Stimulated activated CD8-positive, alpha-beta memory T cell treated with anti-CD3 and anti-CD28 coated beads, Interleukin-15, amount 100 ng/mL, for 48 hours (primary cell): ENCODE measurements at places on chromosomes 7 and 10.

GRCh38 chr10:9357471-9357870 lies 1303.0 kb downstream of the GATA3 start:
- DNase-seq, result no peak

DNA sequence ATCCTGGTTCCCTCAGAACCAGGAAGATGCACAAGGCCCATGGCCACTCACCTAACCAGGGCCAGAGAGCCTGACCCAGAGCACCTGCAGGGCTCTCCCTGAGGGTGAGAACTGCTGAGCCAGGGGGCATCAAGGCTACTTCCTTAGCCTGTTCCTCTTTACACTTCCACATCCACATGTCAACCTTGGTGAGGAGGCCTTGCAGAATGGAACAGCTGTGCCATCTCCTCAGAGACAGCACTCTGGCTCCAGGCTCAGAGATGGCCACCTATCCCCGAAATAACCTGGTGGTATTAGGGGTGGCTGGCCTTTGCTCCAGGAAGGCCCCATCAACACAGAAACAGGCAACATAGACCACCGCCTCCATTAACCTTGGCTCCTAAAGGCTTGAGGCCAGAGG lies 473.0 kb downstream of the RPS24 start:
- DNase-seq, result no peak

DNA sequence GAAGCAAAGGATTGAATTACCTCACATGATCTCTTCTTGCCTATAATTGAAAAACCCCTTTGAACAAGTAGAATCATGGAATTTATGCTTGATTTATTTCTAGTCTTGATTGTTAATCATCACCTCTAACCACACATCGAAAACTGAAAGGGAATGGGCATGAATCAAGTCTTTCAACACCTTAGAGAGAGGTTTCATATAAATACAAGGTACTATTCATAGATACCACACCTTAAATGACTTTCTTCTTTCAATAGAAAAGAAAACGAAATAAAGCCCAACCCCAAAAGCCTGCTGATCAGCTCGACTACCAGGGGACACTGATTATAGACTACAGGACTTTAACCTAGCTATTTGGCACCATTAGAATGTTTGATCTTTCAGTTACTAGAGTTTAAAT lies 128.6 kb upstream of the PTPRZ1 start:
- no peak for DNase-seq

DNA sequence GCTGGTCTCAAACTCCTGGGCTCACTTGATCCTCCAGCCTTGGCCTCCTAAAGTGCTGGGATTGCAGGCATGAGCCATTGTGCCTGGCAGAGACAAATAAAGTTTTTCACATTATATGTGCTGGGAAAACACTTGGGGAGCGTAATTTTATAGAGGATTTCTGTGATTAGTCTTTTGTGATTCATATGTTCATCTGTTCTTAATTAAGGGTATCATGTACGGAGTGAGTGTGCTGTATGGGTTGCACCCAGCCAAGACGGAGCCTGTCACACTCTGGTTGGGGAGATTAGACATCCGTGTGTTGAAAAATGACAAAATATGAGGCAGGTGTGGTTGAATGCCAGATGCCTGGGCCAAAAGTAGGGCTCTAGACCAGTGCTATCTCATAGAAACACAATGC lies 10.3 kb downstream of the ADRB1 start:
- no peak for DNase-seq

GRCh38 chr10:77293773-77294172 lies 343.8 kb downstream of the KCNMA1 start:
- no peak for DNase-seq

- DNase-seq, result no peak
Measured at GRCh38 chr7:132738254-132738653, 162.0 kb upstream of the PLXNA4 start.

DNA sequence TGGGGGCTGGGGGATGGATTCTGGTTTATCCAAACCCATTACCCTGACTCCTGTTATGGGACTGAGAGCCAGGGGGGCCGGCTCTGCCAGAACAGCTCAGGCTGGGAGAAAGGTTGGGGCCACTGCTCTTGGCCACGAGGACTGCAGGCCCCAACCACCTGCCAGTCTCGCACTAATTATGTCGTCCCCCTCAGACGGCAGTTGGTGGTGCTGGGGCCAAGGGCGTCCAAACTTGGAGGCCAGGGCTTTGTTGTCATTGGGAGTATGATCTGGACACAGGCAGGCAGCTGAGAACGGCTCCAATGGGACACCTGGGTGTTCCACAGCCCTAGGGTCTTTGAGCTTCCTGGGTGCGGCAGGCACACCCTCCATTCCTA lies 34.7 kb downstream of the DRGX start:
- no peak for DNase-seq

DNA sequence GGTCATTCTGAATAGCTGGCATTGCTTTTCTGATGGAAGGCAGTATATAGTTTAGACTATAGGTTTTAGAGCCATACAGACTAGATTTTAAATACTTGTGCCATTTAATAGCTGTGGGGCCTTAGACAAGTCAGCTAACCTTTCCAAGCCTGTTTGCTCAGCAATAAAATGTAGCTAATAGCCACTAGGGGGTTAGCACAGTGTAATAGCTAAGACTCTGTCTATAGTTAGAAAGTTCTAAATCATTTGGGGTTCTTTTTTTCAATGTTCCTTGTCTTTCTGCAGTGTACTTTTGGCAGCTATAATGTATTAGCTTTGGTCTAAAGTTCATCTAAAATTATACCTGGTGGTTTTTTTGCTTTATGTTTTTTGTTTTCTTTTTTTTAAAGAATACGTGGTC lies 7.5 kb upstream of the KIFBP start:
- no peak for DNase-seq

DNA sequence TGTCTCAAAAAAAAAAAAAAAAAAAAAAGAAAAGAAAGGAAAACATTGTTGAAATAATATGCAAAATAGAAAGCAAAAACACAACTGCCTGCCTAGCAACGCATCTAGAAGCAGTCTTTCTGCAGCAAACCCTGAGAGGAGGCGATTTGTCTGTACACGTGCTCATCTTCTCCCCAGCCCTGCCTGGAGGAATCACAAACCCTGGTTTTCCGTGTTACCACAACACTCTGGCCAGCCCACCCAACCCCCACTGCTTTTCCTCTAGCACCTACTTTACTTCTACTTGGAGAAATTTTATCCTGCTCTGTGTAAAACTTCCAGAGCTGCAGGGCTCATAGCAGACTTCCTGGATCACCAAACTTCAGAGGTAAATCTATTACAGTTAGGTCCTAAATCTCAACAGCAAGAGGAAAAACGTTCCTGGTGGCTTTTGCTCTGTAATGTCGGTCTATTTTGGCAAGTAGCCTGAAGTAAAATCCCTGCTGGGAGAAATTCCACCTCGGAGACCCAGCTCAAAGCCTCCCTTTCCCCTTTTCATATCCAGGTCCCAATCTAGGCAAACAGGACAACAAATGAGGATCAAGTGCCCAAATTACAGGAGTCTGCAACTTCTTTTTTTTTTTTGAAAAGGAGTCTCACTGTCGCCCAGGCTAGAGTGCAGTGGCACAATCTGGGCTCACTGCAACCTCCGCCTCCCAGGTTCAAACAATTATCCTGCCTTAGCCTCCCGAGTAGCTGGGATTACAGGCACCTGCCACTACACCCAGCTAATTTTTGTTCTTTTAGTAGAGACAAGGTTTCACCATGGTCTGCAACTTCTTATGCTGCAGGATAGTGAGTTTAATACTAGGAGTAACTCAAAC lies 91.6 kb downstream of the DNMBP start:
- DNase-seq, result no peak

- DNase-seq, result no peak
Measured at GRCh38 chr7:16130111-16131110, 290.9 kb downstream of the CRPPA start.

- no peak for DNase-seq
Measured at GRCh38 chr10:110656612-110657011, 12.5 kb downstream of the RBM20 start.

DNA sequence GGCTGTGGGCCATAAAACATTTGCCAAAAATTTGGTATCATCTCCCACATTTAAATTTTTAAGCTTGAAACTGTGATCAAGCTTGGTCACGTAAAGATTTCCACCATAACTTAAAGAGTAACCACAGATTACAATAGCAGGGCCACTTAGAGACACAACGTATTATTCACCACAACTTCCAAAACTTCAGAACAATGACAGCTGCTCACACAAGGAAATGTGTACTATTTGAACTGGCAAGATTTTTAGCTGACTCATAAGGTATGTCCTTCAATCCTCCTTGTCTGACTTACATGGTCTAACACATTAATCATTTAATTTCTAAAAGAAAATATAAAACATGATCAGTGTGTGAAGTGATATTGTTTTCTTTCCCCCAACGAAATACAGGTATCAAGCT lies 234.5 kb downstream of the PARD3 start:
- no peak for DNase-seq

DNA sequence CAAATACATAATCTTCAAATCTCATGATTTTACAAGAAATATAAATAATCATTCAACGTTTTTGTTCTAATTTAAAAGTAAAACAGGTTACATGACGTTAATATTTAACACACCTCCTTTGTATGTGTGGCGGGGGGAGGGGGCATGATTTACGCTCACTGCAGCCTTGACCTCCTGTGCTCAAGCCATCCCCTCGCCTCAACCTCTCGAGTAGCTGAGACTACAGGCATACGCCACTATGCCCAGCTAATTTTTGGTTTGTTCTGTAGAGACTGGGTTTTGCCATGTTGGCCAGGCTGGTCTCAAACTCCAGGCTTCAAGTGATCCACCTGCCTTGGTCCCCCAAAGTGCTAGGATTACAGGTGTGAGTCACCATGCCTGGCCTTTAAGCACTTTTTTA lies 7.2 kb upstream of the CACNA2D1 start:
- DNase-seq, result no peak

DNA sequence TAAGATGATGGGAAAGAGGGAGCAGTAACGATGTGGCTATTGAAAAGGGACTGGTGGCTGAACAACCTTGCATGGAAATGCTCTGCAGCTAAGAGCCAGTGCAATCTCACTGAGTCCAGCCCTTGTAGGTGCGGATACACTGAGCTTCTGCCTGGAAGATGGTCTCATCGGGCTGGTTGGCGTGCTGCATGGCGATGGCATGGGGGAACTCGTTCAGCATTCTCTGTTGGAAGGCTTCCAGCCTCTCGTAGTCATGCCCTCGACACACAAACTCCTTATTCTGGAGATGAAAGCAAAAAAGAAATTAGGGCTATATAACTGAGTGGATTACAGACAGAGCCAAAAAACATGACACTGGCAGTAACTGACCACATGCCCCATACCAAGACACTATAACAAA lies 197.8 kb upstream of the IMMP2L start:
- DNase-seq, result no peak

DNA sequence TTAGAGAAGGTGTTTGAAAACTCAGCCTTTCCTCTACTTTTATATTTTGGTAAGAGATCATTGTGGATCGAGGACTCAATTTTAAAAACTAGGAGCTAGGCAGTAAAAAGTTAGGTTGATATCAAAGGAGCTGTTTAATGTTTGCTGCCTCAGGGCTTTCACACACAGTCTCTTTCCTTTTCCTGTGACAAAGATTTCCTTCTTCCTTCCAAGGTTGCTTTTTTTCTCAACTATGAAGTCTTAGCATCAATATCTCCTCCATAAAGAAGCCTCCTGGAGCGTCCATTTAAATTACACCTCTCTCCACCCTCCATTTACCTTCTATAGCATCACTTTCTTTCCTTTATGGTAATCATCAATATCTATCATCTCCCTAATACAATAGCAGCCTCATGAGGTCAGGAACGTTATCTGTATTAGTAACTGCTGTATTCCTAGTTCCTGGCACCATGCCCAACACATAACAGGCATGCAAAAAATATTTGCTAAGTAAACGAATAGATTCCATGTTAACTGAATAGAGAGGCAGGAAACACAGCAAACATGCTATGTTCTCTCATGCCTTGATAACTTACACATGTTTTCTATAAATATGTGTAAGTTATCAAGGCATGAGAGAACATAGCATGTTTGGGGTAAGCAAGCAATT lies 48.5 kb downstream of the GNAT3 start:
- DNase-seq, result no peak

DNA sequence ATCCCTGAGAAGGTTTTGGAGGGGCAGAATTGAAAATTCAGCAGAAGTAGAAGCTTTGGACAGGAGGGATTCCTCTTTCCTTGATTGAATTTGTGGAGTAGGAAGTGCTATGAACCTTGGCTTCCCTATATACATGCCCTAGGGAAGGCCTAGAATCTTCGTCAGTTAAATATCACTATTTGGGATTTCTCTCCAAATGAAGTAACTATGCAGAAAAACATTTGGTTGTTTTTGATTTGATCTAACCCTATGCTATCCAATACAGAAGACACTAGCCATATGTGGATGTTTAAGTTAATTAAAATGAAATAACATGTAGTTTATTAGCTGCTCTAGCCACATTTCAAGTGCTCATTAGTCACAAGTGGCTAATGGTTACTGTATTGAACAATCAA lies 15.7 kb downstream of the ANLN start:
- DNase-seq, result no peak

DNA sequence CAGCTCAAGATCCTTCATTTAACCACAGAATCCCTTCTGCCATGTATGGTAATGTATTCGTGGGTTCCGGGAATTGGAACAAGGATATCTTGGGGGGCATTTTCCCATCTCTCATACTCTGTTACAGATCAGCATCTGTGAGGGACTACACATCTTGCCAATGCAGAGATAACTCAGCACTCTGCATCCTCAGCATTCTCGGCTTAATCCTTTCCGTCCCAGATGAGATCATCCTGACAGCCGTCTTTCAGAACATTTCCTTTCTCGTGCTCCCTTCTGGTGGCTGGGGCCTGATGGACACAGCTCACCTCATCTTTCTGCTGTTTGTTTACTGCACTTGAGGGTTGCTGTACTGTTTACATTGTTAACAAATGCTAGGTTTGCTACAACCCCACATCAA lies 25.3 kb downstream of the FKBP6 start:
- no peak for DNase-seq

- no peak for DNase-seq
Measured at GRCh38 chr7:133649593-133649992, 396.7 kb downstream of the EXOC4 start.

DNA sequence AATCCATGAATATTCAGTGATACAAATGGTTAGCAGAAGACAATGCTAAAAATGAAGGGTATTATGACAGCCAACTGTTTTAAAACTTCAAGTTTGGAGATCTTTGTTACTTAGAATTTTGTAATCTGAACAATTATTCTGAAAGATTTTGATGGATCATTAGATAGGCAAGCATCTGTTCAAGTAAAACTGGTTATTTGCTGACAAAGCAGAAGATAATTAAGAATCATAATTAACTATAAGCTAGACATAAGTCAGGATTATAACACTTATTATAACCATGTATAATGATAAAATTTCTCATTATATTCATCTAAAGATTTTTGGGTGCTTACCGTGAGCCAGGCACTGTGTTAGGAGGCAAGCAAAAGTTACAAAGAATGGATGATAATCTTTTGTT lies 1145.1 kb downstream of the CNTNAP2 start:
- DNase-seq, result no peak

- no peak for DNase-seq
Measured at GRCh38 chr7:91814189-91814588, 66.3 kb downstream of the MTERF1 start.

- no peak for DNase-seq
Measured at GRCh38 chr7:30988351-30989005, 24.7 kb downstream of the GHRHR start.

- no peak for DNase-seq
Measured at GRCh38 chr7:43768201-43768886, 9.9 kb downstream of the BLVRA start.
